ENCODE measurements at places on chromosomes 5 and 9.
A peak's percentile ranks its signal among the peaks of the same experiment; 100 is the strongest.

DNA sequence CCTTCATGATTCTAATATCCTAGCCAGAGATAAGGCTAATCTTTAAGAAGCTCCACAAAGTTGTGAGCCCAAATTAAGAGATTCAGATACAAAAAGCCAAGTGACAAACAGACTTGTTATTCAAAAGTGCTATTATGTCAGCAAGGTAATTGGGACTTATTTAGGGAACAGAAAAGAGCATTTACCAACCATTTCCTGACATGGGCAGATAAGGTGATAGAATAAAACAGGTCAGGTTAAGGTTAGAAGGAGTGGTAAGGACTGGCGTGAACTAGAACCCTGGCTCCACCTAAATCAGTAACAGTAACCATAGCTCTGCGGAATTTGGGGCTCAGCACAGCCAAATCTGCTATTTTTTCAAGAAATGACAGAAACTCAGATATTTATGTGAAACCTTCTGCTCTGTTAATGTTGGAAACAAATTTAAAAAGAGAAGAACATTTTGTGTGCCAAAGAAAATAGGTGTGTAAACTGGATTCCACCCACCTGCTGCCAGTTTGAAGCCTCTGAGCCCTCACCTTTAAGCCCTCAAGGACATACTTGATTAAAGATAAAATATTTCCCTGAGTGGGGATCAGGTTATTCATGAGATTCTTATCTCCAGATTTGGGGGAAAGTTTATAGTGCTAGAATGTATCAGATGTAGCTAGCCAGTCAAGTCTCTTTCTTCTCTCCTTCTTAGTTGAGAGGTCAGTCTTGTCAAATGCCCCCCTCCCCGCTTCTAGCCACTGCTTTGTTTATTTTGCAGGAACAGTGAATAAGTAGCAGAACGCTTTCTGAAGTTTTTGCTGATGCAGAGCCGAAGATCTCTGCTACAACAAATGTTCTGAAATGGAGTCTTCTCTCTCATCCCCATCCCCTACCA is 10.2 kb upstream of the ERMP1 start:
- H3K27ac ChIP-seq: peak overlapping the region; percentile 92
- DNase-seq: no peak
- H3K27me3 ChIP-seq: no peaks in the 10 kb centered on the region
- peaks cover 72% of the 10 kb centered on the region for H3K4me1 ChIP-seq
- peaks cover 5% of the 10 kb centered on the region for H3K36me3 ChIP-seq
- H3K4me3 ChIP-seq: peak overlapping the region; percentile 78

- no peak for DNase-seq
- no peak overlapping the region for H3K27ac ChIP-seq
- no peak overlapping the region for H3K4me3 ChIP-seq
- H3K36me3 ChIP-seq: peaks cover 13% of the 10 kb centered on the region
These were observed 30.0 kb downstream of the DNAJC21 start for GRCh38 chr5:34959323-34959722.

DNA sequence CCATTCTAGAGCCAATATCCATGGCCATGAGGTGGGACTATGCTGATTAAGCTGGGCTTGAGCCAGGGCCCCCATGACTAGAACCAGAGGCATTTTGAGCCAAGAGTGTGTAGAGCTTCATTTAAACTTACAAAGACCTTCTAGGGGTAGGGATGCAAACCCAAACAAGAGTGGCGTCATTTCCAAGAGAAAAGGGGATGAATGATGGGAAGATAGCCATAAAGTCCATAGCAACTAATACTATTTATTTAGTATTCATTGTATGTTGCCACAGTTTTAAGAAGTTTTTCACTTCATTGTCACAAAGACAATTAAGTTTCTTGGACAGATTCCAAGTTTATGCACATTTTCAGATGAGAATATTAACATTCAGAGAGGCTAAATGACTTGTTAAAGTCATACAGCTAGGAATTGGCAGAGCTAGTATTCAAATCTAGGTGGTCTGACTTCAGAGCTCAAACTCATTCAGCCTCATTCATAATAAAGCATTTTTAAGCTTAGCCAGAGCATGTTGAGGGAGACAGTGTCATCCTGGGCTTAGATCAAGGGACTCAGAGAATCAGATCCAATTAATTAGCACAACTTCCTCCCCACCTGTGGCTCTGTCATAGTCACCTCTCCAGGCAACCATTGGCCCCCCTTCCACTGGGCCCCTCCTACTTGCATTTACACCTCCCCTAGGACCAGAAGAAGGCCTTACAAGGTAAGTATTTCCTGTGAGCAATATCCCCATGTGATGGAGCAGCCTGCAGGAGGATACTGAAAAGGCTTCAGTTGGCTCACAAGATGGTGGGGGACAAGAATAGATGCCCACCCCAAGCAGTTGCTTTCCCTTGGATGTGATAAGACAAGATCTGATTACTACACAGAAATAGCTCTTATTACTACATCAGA is 95.0 kb upstream of the PCSK1 start:
- H3K4me3 ChIP-seq: no peak overlapping the region
- no peaks in the 10 kb centered on the region for H3K4me1 ChIP-seq
- no peak for DNase-seq
- H3K36me3 ChIP-seq: no peaks in the 10 kb centered on the region
- H3K27me3 ChIP-seq: peaks cover 17% of the 10 kb centered on the region
- no peak overlapping the region for H3K27ac ChIP-seq

- H3K27ac ChIP-seq: no peak overlapping the region
- no peaks in the 10 kb centered on the region for H3K27me3 ChIP-seq
- peaks cover 36% of the 10 kb centered on the region for H3K4me1 ChIP-seq
- DNase-seq: no peak
These were observed 16.8 kb downstream of the SIL1 start for GRCh38 chr5:139181322-139181730.

GRCh38 chr9:113934167-113934828 is 58.2 kb downstream of the ZNF618 start:
- no peak overlapping the region for H3K27ac ChIP-seq
- no peaks in the 10 kb centered on the region for H3K36me3 ChIP-seq
- DNase-seq: no peak
- H3K27me3 ChIP-seq: no peaks in the 10 kb centered on the region
- no peak overlapping the region for H3K4me3 ChIP-seq

DNA sequence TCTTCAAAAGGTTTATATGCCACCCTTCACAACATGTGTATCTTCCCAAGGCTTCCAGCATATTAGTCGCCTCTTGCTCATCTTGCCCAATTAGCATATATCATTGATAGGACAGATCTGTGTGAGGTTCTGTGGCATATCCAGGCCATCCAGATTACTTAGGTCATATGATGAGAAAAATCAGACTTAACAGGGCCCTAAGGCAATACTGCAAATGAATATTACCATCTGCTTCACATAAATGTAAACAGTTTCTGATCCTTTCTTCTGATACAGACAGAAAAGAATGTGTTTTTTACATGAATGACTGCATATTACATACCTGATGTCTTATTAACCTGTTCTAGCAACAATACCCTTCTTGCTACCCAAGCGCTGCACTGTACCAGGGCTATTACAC is 41.3 kb upstream of the GHR start:
- DNase-seq: no peak
- no peaks in the 10 kb centered on the region for H3K27me3 ChIP-seq
- H3K27ac ChIP-seq: no peak overlapping the region
- H3K36me3 ChIP-seq: no peaks in the 10 kb centered on the region
- no peaks in the 10 kb centered on the region for H3K4me1 ChIP-seq
- H3K4me3 ChIP-seq: no peak overlapping the region

GRCh38 chr9:129160712-129161533 is 17.1 kb downstream of the IER5L start:
- no peak overlapping the region for H3K4me3 ChIP-seq
- no peaks in the 10 kb centered on the region for H3K27me3 ChIP-seq
- DNase-seq: no peak
- H3K4me1 ChIP-seq: no peaks in the 10 kb centered on the region
- no peaks in the 10 kb centered on the region for H3K36me3 ChIP-seq

DNA sequence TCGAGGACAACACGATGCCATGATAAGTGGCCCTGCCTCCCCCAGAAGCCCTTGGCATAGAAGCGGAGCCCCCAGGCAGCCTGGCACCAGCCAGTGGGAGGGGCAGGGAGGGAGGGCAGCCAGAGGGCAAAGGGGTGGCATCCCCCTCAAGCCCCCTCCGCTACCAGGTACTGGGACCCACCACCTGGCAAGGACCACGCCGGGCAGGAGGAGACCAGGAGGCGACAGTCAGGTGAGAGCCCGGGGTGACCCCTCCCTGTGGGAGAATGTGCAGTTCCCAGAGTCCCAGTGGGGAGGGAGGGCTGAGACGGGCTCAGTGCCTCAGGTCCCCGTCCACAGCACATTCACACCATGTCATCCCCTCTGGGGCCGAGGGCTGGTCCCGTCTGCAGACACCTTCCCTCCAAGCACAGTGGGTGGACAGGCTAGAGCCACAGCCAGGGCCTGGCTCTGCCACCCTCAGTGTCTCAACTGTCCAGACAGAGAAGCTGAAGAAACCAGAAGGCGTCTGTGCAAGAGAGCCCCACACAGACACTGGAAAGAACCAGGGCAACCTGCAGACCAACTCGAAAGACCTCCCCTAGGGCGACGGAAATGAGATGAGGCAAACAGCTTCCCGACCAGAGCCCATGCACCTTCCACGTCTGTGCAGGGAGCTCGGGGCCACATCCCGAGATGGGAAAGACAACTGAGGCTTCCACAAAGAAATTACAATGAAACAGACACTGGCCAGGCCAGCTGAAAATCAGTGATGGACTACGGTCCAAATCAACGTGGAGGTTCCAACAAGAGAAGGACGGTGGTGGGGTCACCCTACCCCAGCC is 11.1 kb downstream of the BRD3 start:
- no peak overlapping the region for H3K4me3 ChIP-seq
- no peaks in the 10 kb centered on the region for H3K36me3 ChIP-seq
- no peak overlapping the region for H3K27ac ChIP-seq
- peak; percentile 56 for DNase-seq
- H3K27me3 ChIP-seq: no peaks in the 10 kb centered on the region
- peaks cover 23% of the 10 kb centered on the region for H3K4me1 ChIP-seq

GRCh38 chr5:98757978-98758377 is 15.5 kb upstream of the RGMB start:
- H3K36me3 ChIP-seq: no peaks in the 10 kb centered on the region
- H3K4me1 ChIP-seq: no peaks in the 10 kb centered on the region
- peaks cover 54% of the 10 kb centered on the region for H3K27me3 ChIP-seq
- no peak overlapping the region for H3K27ac ChIP-seq
- no peak for DNase-seq

DNA sequence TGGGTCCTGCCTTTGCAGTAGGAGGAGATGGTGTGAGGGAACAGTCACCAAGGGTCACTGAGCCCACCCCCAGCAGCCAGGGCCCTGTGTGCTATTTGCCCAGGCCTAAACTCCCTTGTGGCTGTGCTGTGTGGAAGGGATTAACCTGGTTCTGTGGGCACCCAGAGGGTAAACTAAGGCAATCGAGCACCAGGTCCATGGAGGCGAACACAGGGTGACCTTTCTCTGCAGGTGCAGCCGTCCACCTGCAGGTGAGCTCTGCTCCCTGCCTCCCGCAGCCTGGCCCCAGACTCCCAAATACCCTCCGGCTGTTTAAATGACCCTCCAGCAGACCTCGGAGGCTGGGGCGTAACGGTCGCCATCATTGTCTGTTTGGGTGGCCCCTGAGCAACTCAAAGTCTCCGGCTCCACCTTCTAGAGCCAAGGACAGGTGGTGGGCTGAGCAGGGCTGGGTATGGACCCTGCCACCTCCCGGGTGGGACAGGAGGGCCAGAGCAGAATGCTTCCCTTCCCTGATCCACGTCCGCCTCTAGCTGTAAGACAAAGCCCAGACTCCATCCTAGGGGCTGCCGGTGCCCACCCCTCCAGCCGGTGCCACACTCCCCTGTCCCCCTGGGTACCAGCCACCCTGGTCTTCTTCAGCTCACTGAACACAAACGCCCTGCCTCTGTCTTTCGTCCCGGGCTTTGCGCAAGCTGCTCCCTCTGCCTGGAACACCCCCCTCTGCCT is 34.1 kb upstream of the FIBCD1 start:
- H3K4me3 ChIP-seq: no peak overlapping the region
- H3K36me3 ChIP-seq: no peaks in the 10 kb centered on the region
- no peaks in the 10 kb centered on the region for H3K4me1 ChIP-seq

All from natural killer cell treated with Interleukin-12 subunit alpha and Interleukin-12 subunit beta and Interleukin-15 and Interleukin-18, amount 100 ng/mL, for 72 hours (primary cell).